ENCODE measurements at places on chromosomes 6 and 20.

DNA sequence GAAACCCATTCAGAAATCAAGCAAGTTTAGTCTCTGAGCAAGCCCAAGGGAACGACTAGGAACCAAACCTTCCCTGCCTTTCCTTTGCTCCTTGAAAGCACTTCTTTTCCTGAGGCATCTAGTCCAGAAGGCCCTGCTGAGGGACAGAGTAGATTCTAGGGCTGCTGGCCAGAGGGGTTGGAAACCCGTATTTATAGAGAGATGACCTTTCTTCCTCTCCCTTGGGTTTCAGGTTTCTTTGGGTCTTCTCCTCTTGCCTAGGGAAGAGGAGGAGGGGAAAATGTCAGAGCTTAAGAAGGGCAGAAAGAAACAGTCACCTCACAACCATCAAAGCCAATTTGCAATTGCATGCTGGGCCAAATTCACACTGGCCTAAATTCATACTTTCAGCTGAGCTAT, 5.8 kb downstream of the APOBEC2 start:
- no peak for DNase-seq

- peak; percentile 40 for DNase-seq
Measured at GRCh38 chr6:154410619-154411072, 54.0 kb upstream of the IPCEF1 start.

GRCh38 chr20:34369265-34369664, 6.2 kb downstream of the ITCH start:
- no peak for DNase-seq

DNA sequence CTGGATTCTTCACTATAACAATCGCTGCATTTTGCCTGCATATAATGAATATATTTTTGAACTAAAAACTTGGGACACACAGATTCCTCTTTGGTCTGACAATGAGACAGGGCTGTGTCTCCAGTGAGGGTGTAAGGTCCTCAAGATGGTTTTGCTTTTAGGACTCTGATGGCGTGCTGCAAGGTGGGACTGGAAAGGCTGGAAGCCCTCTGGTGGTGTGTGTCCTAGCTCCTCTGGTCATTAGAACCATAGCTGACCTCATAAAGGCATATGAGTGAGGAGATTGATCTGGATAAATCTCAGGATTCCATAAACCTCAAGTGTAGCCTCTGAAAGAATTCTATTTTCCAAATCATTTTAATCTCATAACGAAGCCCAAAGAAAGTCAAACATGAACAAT, 108.4 kb upstream of the ASF1A start:
- no peak for DNase-seq

DNA sequence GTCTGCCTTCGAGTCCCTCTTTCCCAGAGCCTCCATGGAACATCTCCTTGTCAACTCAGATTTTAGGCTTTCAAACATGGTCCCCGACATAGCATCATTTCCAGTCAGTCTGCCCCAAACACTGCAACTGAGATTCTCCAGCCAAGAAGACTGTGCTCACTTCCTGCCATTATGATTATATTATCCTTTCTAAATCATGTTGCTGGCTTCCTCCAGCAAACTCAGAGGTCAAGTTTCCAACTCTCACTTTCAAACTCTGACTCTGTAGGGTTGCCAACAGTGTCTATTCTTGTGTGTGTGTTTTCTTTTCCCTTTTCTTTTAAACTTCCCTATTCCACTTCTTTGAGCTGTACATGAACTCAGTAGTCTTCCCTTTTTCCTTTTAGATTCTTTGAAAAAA, 61.2 kb upstream of the TRAF3IP2 start:
- DNase-seq = no peak

GRCh38 chr20:38866265-38867061, 59.8 kb upstream of the FAM83D start:
- no peak for DNase-seq

GRCh38 chr20:47785311-47785853, at the start of gene SULF2:
Gene SULF2 (minus strand): TSS chr20:47785481. CDS start chr20:47757363, 28,118 bp downstream.
- DNase-seq = no peak

DNA sequence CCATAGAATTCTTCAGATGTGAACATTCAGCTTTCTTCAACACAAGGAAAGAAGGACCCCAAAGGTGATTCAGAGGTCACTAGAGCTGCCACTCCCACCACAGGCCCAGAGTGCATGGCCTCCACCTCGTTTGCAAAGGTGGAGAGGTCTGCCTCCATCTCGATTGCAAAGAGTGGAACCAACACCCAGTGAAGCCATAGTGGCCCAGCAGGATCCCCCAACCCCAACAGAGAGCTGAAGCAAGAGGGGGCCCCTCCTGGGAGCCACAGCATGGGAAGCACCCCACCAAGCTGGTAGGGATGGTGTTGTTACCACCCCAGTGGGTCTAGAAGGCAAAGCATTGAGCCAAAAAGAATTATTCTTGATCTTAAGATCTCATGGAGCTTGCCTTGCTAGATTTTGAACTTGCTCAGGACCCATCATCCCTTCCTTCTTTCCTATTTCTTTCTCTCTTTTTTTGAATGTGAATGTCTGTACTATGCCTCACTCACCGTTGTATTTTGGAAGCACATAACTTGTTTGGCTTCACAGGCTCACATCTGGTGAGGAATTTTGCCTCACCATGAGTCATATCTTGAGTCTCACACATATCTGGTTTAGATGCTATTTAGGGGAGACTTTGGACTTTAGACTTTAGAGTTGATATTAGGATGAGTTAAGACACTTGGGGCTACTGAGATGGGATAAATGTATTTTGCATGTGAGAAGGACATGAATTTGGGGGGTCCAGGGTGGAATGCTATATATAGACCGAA, 119.2 kb downstream of the ANKRD60 start:
- DNase-seq = no peak

- no peak for DNase-seq
Measured at GRCh38 chr20:42483730-42484303, 705.9 kb downstream of the PTPRT start.

GRCh38 chr20:39103732-39104131, 141.6 kb downstream of the DHX35 start:
- no peak for DNase-seq

DNA sequence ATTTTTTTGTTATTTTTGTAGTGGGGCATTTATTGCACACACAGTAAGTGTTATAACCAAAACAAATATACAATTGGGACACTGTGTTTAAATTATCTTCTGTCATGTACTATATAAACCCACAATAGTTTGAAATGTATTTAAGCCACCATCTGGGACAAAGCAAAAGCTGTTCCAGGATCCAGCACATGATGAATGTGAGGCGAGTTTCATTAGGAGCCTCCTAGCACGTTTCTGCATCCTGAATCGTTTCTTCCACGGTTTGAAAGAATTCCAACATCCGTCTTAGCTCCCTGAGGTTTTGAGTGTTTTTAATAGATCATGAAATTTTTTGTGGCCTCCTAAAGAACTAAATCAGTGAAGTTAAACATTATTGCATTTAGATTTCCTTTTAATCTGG, 65.8 kb downstream of the EYA4 start:
- DNase-seq = no peak

DNA sequence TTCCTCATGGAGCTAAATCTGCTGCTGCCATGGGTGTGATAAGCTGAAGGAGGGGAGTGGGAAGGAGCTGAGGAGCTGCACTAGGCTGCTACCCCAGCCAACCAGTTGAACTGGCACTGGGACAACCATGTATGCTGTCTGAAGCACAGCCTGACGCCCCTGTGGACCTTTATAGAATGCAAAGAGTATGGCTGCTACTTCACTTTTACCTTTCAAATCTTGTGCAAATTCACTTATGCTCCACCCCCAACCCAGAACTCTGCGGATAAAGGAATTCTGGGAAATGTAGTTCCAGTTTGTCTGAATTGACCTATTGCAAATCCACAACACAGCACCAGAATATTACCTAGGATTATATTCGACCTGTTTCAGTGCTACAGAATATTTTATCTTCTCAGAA, 217.4 kb upstream of the SLC35B3 start:
- DNase-seq = no peak

DNA sequence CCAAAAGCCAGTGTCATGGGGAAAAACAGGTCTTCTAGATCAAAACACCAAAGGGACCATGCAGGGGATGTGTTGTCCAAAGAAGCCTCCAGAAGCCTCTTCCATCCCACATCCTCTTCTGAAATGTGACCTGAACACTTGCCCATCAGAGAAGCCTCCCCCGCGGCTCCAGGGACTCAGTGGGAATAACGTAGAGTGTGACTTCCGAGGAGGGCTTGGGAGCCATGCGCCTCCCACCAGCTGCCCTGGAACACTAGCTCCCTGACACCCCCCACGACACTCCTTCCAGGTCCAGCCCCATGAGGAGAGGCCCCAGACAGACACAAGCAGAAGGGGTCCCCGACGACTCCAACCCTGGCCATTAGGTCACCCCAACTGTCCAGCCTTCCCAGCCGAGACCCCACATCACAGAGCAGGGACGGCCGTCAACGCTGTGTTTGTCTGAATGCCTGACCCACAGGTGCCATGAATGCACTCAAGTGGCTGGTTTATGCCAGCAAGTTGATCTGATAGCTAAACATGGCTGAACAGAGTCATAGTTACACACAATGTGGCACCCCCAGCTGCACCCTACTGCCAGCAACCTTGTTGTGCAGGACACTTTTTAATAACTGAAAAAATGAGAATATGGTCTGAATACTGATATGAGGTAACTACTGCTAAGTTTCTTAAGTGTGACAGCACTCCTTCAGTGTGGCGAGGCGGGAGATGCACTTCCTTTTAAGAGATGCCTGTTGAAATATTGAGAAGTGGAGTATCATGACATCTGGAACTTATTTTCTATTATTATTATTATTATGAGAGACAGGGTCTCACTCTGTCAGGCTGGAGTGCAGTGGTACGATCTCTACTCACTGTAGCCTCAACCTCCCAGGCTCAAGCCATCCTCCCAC, 58.0 kb downstream of the GINS1 start:
- DNase-seq = no peak

DNA sequence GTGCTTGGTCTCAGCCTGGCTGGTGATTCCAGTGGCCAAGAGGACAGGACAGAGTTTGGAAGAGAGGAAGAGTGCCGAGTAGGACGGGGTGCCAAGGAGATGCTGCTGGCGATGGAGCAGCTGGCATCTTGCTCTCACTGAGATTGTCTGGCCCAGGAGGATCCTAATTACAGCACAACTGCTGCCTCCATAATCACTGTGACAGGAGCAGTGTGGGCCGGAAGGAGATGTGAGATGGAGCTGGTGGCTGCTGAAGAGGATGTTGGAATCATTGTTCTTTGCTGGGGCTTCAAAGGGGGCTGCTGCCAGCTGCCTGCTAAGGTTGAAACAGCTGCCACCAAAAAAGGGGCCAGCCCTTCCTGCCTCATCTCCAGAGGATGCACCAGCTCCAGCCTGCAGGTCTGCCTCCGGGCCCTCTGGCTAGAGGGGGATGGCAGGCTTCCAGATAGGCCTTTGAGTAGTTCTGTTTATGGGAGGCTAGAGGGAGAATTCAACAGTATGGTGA, 214.4 kb downstream of the RNF144B start:
- DNase-seq = no peak

GRCh38 chr6:127475823-127476176, 16.6 kb upstream of the KIAA0408 start:
- DNase-seq = no peak

GRCh38 chr6:53828215-53828614, 33.4 kb downstream of the LRRC1 start:
- DNase-seq = no peak

DNA sequence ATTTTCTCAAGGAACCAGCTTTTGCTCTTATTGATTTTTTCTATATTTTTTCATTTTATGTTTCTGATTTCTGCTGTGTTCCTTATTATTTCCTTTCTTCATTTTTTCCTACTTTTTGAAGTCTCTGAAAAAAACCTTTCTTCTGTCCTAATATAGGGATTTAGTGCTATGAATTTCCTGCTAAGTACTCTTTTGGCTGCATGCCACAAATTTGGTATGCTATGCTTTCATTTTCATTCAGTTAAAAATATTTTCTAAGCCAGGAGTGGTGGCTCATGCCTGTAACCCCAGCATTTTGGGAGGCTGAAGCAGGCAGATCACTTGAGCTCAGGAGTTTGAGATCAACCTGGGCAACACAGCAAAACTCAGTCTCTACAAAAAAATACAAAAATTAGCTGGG, 30.6 kb downstream of the SIRPD start:
- DNase-seq = no peak

- DNase-seq = no peak
Measured at GRCh38 chr6:97064578-97064977, 140.1 kb downstream of the KLHL32 start.

DNA sequence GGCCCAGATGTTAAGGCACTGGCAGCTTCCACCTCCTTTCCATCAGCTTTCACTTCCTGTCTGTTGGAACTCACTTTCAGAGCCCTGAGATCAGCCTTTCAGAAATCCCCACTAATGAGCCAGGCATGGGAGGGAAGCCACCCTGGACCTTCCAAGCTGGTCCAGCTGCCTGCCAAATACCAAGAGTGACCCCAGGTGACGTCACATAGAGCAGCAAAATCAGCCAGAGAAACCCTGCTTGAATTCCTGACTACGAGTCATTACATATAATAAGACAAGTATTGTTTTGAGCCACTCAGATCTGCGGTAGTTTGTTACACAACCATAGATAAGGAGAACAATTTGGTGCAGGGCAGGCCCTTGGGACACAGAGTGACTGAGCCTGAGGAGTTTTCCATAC, 556.0 kb upstream of the JAG1 start:
- DNase-seq = peak; percentile 54

DNA sequence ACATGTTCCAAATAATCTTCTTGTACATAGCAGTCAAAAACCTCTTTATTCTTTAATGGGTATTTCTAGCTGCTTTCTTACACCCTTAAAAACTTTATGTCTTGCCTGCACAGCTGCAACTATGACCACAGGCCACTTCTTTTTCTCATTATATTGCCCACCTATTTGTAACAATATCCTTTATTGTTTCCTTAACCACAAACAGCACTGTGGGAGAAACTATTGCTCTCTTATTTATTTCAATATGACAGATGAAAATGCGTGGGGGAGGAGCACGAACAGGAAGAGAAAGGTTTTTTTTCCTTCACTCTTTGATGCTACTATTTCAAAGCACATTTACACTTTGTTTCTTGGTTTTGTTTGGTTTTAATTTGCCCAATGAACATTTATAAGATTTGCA, 253.5 kb downstream of the GJA1 start:
- no peak for DNase-seq

- no peak for DNase-seq
Measured at GRCh38 chr6:122788208-122788607, 850 bp upstream of the SMPDL3A start.

DNA sequence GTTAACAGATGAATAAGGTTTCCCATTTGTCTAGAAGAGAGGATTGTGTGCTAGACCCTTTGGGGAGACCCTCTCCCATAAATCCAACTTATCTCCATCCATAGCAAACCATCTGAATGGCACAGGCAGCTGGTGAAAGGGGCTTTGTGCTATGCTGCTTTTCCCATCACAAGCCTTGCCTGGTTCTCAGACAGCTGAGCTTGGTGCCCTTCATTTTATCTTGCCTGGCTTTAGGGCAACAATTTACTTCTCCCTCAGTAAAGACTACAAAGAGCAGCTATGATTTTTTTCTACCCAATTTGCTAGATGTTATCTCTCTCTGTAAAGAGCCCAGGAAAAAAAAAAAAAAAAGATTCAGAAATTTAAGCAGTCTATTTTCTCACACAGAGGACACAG, 117.0 kb upstream of the COL21A1 start:
- DNase-seq = no peak

- DNase-seq = no peak
Measured at GRCh38 chr6:169880516-169880915, 129.1 kb downstream of the ERMARD start.

- no peak for DNase-seq
Measured at GRCh38 chr6:42229506-42230119, 12.0 kb upstream of the MRPS10 start.
